ENCODE measurements at places on chromosomes 11 and 22.

GRCh38 chr22:30186041-30186440 lies 60.5 kb downstream of the LIF start:
- DNase-seq: no peak

DNA sequence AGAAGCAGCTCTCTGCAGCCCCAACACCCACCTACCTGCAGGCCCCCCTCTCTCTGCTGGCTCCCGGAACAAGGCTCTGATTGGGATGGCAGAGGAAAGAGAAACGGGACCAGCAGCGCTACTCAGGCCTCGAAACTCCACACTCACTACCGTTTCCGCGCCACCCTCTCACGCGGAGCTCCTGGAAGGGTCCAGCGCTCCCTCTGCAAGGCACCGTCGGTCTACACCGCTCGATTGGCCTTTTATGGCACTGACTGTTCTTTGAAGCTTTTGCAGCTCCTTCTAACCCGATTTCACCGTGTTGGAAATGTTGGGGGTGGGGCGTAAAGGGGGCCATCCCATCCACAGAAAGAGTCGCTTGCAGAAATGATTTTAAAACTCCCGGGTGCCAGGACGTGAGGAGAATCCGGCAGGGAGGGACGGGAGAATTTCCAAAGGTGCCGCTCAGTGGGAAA lies 323 bp upstream of the PANX1 start:
- DNase-seq: no peak

DNA sequence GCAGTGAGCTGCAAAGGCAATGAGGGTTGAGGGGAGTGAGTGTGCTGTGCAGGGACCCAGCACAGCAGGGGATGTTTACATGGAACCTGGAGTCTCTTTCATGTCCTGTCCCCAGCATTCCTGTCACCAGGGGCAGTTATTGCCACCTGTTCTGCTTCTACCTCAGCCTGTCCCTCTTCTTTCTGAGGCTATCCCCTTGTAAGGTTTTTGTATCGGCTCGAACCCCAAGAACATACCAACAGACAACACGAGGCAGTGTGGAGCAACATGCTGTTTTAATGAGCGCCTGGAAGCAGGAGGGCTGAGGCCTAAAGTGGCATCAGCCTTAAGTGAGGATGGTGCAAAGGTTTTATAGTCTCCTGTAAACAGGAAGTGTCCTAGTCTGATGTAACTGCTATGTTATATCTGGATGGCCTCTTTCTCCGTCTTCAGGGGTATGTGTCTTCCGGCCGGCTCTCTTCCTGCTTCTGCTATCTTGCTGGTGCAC lies 3.9 kb downstream of the SCGB2A2 start:
- no peak for DNase-seq

GRCh38 chr22:39616051-39616450 lies 45.5 kb downstream of the CACNA1I start:
- no peak for DNase-seq

DNA sequence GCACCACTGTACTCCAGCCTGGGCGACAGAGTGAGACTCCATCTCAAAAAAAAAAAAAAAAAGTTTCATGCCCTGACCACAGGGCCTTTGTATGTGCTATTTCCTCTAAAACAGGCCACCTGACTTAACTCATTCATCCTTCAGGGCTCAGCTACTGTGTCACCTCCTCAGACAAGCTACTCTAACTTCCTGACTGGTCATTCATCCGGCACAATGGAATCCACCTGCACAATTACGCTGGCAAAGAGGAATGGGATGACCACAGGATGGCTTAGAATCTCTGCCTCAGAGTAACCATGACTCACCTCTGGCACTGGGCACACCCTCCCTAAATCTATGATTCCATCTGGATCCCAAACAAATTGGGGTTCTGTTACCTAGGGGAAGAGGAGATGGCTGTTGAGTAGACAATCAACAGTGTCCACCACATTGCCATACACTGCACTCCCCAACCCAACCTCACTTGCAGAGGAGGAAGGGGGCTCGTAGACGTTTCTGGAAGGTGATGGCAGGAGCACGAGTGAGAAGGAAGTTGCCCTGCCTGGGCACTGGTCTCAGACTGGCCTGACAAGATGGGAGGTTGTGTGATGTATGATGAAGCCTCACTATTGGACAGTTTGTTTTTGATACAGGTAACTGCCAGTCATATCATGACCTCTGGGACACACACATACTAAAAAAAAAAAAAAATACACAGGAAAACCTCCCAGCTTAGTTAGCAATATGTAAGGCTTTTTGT lies 22.8 kb upstream of the HMOX1 start:
- DNase-seq: no peak

DNA sequence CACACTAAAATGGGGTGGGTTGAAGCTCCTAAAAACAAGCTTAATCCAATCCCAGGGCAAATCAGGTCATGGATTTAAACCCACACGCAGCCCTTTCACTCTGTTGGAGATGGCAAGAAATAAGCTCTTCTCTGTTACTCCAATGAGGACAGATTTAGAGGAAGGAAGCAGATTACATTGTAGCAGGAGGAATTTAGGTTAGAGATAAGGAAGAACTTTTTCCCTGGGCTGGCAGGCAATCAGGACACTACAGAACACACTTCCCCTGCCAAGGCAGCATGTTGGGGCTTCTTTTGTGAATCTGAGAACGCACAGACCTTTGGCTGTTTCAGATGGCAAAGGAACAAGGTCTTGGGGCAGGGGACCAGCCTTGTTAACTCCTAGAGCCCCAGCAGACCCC lies 46.2 kb downstream of the C11orf58 start:
- no peak for DNase-seq

GRCh38 chr11:93498161-93498560 lies 45.0 kb downstream of the SMCO4 start:
- DNase-seq: no peak

All from GM19239 (cell line).